ENCODE measurements at places on chromosomes 5 and 9. TPM values are rescaled to one million over a fixed set of nuclear protein-coding genes. Genes with fewer than 3 reads are reported as not detected.
A peak's percentile ranks its signal among the peaks of the same experiment; 100 is the strongest.

The RASGRF2 gene
- total RNA-seq: 8.8 TPM

The ACOT12 gene
- not detected for total RNA-seq

The PNPLA7 gene
- 16.2 TPM for total RNA-seq

The SLC22A5 gene
- total RNA-seq: 15.2 TPM

The HTR1A gene
- not detected for total RNA-seq

The LMBRD2 gene
- 5.6 TPM for total RNA-seq

The WDR38 gene
- not detected for total RNA-seq

DNA sequence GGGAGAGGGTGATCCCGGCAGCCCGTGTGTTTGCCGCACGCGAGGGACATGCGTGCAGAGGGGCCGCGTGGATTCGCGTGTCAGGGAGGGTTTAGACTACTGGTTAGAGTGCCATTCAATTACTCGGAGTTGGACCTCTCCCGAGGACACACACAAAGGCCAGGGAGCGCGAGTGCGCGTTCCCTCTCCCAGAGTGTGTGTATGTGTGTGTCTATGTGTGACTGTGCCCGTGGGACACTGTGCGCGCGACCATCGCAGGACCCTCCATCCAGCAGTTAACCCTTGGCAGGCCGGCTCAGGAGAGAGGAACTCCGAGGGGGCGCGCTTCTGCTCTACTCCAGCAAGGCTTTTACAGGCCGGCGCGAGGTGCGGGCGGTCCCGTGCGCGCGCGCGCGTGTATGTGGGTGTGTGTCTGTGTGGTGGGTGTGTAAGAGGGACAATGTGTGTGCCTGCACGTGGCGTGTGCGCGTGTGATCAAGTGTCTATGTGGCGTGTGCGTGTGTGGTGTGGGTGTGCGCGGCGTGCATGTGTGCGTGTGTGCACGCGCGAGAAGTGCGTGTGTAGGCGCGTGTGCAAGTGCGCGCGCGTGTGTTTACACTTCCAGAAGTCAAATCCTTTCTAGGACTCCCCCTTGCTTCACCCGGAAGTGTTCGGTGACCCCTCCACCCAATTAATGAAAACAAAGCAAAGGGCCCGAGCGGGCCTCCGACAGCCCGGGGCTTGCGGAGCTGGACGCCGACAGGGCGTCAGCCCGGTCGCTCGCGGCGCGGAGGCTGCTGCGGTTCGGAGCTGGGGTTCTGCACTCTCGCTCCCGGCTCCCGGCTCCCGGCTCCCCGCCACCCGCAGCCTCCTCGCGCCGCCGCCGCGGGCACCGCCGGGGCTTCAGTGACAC lies 75.3 kb upstream of the TBCA start:
- no peak for DNase-seq

DNA sequence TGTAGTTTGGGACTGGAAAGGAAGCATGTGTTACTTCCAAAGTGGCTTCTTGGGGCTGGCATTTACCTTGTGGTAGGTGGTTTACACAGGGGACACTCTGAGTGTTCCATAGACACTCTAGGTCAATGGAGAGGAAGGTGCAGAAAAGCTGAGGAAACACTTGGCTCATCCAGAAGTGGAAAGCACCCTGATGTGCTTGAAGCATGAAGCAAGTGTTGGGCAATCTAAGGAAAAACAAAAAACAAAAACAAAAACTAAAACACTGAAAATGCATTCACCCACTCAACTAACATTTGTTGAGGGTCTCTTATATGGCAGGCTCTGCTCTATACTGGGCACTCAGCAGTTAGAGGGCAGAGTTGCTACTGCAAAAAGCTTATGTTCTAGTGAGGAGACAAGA lies 2.9 kb upstream of the ERAP2 start:
- no peak for DNase-seq

- DNase-seq: no peak
Observed at GRCh38 chr5:23825196-23825595, 317.8 kb downstream of the PRDM9 start.

- no peak for DNase-seq
Observed at GRCh38 chr5:160152287-160152686, 33.0 kb upstream of the PWWP2A start.

DNA sequence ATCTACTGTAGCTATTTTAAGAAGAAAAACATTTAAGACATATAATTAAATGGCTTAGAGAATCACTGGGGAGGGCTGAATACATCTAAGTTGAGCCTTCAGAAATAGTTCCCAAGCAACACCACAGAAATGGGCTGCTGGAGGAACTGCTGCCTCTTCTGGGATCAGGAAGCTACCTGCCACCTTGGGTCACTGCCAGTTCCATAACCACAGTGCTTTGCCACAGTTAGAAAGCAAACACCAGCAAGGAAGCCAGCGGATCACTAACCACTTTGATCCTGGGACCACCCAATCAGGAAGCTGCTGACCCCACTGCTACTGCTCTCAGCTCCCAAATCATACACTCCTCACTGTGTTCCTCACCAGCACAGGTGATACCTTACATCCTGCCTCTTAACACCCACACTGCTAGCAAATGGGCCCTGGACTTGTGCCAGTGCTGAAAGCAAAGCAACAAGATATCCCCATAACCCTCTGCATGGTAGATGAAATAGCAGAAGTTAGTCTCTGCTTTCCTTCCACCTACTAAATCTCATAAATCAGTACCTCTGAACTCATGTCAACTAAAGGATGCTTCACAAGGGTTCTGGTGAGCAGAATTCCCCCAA lies 346.9 kb downstream of the DEPDC1B start:
- no peak for DNase-seq

DNA sequence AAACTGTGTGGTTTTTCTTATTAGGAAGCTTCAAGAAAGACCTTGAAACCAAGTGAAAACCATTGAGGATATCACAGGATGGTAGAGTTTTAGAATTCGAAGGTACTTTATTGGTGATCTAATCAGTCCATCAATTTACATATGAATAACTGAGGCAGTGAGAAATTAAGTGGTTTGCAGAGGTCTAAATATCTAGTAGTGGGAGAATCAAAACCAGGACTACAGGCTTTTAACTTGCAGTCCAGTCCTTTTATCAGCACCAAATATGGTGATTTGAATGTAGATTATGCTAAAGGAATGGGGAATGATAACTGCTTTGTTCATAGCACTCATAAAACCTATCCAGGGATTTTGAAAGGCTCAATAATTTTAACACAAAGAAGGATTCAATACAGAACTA lies 85.8 kb downstream of the ZSWIM6 start:
- DNase-seq: no peak

GRCh38 chr5:127865273-127865672 lies 162.1 kb downstream of the CCDC192 start:
- DNase-seq: no peak

DNA sequence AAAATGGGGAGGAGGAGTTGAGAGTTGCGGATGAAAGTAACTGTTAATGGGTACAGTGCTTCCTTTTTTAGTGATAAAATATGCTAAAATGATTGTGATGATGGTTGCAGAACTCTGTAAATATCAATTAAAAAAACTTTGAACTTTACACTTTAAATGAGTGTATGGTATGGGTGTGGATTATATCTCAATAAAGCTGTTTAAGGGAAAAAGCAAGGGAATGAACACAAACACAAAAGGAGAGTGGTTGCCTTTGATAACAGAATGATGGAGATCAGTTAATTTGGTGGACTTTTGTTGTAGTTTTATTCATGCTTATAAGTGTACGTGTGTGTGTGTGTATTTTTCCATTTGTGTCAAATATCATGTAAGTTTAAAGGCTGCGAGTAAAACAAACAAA lies 186.1 kb downstream of the ZNF608 start:
- no peak for DNase-seq

DNA sequence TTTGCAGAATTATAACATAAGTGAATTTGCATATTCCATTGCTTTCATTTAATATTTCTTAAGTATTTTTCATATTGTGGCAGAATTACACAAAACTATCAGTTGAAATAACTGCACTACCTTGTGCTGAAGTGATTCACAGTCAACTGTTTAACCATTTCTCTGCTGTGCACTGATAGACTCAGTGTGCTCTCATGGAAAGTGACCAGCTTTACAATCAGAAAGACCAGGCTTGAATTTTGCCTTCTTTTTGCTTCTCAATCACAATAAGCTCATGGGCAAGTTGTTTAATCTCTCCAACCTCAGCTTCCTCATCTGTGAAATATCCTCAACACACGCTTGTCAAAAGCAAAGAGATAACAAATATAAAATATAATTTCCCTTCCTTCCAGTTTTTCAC lies 18.3 kb downstream of the CDK5RAP2 start:
- no peak for DNase-seq

GRCh38 chr5:138944527-138945322 lies 69.6 kb upstream of the LRRTM2 start:
- no peak for DNase-seq

DNA sequence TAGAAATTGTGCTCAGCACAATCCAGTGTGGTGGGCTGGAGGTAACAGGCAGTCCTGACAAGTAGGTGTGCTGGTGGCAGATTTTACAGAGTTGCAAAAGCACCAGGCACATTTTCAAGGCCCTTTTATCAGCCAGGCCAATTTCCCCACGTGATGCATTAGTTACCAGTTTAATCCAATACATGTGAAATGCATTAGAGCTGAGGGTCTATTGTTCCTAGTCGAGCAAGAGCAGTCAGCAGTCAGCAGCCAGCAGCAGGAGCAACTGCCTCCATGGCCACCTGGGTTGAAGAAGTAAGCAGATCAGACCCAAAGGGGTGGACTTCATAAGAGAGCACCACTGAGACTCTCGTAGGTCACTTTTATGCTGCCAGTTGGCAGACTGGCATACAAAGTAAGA lies 76.7 kb downstream of the EPB41L4A start:
- no peak for DNase-seq

GRCh38 chr5:156328766-156329165 lies 1.8 kb downstream of the SGCD start:
- DNase-seq: no peak

- DNase-seq: no peak
Observed at GRCh38 chr9:79569814-79570447, 1.8 kb upstream of the TLE4 start.

DNA sequence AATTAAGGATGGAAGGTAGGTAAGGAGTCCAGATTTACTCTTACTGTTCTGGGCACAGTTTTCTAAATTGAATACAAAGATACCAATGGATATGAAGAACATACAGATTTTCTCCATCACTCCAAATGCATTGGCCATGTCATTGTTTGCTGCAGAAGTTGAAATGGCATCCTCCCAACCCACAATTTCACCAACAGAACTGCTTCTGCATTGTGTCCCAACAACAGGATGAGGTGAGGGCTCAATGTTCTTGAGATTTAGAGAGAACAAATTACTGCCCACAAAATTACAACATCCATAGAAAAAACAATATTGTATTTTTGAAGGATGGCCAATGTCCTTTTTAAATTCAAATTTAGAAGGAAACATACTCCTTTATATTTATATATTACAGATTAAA lies 88.9 kb downstream of the NUDT12 start:
- DNase-seq: no peak

DNA sequence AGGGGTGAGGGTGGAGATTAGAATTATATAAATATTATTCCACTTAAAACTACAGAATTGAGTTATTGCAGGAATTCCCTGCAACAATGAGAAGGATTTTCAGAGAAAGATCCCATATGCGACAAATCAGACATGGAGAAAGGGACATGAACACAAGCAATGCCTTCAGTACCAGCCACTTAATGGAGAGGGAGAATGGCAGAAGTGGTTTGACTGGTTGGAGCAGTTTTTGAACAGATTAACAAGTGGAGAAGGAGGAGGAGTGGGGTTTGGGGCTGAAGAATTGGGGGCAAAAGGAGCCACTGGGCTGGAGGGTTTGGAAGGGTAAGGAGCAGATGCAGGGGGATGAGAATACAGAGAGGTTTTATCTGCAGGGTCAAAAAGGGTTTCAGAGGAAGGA lies 620.9 kb upstream of the PTPRD start:
- no peak for DNase-seq

DNA sequence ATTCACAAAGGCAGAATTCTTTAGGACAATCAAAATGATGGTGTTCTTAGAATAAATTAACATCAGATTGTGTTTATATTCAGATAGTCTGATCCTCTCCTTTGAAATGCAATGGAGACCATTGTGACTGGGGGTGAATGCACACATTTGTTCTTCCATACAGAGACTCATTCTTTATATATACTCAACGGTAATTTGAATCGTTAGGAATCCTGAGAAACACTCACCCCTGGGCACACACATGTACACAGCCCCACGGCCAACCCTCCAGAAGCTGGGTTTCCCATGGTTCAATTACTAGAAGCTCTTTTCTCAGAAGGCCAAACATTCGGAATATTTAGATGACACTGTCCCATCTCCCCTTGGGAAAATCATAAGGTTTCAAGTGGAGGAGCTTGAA lies 57.5 kb upstream of the EPB41L4B start:
- no peak for DNase-seq

GRCh38 chr5:33362915-33363314 lies 77.8 kb upstream of the TARS1 start:
- peak; percentile 90 for DNase-seq

DNA sequence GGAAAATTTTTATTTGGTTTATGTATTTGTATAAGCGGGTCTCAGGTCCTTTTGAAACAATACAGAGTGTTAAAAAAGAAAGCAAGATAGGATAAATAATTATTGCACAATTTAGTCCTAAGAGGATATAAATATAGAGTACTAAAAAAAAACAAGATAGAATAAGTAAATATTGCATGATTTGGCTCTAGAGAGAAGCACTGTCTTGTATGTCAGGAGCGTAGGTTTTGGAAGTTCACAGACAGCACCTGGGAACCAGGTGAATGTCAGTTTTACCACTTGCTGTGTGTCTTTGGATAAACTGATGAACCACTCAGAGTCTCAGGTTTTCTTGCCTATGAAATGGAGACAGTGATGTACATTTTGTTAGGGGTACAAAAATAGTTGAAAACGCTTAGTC lies 266.2 kb upstream of the ADAMTSL1 start:
- no peak for DNase-seq

DNA sequence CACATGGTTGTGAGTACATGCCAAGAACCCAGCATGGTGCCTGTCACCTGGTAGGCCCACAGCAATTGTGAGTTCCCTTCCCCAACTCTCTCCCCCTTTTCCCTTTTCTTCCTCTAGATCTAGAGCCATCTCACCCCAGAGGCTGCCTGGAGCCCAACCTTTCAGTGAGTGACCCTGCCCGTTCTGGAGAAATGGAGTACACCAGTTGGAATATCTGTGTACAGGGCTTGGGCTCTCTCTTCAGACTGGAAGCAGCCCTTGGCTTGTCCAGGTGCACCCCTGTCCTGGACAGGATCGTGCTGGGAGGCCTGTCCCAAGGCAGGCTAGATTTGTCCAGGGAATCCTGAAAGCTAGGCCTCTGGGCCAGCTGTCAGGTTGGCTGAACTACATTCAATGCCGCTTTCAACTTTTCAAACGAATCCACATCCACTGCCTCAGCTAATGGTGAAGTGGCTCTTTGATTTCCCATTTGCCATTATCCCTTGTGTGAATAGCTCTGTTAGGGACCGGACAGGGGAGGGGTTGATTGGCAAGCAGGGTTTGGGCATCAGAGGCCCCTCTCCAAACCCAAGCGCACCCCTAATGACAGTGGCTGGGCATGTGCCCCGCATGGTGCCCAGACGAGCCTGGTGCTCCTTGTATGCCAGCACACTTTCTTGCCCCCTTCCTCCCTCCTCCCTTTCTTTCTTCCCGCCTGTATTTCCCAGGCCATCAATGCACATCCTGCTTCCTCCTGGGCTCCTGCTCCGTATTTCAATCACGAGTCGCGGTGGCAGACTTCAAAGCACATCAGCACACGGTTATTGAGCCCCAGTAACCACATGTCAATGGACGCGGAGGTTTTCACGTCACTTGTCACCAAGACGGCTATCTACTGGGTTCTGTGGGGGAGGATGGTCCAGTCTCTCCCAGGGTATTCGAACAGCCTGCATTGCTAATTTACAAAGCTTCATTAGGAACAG lies 211.2 kb downstream of the DAB2IP start:
- peak; percentile 93 for DNase-seq

All from vagina (tissue), 2 donors.